ENCODE measurements at places on chromosomes 6 and 20.
A peak's percentile ranks its signal among the peaks of the same experiment; 100 is the strongest.

- peak; percentile 78 for DNase-seq
These were observed 89.2 kb upstream of the BACH2 start for GRCh38 chr6:90385759-90386313.

GRCh38 chr20:11110535-11110934, 436.7 kb upstream of the JAG1 start:
- no peak for DNase-seq

DNA sequence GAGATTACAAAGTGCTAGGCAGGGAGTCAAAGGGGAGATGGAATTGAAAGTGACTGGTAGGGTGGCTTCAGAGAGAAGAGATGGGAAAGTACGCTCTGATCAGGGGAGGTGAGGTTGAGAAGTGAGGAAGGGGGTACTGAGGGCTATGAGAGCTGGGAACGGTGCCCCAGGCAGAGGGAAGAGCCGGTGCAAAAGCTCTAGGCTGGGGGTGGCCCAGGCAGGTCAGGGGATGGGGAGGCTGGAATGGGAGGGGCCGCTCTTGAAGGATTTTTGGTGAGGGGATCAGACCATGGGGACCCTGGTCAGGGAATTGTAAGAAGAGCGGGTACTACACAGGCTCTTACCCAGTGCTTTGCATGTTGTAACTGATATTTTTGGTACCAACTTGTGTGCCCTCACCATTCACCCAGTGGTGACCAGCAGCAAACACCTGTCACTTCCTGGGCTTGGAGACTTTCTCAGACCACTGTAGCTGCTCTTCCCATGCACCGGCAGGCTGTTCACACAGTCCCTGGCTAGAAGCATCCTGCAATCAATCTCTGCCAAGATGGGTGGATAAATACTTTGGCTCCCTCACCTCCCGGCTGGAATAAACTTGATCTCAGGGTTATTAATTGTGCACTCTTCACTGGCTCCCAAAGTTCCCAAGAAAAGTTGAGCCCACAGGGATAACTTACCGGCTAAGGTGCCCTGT, 24.0 kb downstream of the PCK1 start:
- no peak for DNase-seq

DNA sequence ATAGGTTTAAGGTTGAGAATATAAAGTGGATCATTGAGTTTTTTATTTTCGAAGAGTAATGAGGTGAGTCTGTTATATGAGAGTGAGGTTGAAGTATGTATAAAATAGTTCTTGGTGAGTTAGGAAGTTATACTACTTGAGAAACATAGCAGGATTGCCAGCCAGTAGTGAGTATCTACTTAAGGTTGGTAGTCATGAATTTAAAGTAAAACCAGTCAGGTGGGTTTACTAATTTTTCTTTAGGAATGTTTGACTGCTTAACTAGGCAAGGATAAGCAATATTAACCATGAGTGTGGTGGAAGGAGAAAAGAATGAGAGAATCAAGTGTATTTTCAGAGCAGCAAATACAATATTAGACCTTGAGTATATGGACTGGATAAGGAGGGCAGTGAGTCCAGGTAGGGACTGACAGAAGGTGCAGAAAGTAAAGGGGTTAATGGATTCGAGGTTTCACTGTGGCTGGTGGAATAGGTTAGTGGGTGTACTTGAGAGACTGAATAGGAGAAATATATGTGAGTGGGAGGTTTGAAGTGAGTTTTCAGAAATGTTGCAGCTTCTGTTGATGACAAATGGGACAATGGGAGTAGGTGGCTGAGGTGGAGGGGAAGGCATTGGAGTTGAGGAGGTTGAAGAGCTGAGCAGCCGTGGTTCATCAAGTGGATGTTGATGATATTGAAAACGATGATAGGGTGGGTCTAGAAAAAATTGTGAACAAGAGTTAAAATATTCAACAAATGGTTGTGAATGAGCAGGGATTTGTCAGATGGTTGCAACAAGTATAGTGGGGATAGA, 232.5 kb upstream of the ASCC3 start:
- DNase-seq: no peak

DNA sequence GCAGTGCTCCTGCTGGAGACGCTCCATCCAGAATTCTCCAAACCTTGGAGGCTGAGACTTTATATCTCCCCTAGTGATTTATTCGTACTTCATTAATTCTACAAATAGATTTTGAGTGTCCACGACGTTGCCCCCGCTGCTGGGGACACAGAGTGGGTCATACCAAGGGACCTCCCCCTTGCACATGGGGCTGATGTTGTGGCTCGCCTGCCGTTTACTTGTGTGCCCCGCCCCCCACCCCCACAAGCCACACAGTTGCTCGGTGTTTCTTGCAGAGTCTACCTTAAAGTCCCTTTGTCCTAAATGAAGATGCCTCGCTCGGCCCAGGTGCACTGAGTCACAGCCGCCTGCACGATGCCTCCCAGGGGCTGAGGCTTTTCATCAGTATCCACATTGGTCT, 20.3 kb upstream of the SMOC2 start:
- DNase-seq: no peak

DNA sequence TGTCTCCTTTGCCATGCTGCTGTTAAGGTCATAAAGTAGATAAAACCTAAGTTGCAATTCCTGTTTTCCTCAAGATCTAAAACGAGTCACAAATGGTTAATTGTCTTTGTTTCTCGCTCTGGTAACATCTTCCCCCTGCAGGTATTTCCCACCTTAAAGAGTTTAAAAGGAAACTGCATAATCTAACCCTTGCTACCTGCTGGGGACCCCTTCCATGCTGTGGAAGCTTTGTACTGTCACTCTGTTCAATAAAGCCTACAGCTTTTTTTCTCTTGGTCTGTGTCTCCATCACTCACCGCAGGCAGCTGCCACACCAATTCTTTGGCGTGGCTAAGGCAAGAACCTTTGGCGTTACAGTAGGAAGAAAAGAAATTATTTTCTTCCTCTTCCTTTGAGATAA, 117.7 kb upstream of the GJE1 start:
- no peak for DNase-seq

DNA sequence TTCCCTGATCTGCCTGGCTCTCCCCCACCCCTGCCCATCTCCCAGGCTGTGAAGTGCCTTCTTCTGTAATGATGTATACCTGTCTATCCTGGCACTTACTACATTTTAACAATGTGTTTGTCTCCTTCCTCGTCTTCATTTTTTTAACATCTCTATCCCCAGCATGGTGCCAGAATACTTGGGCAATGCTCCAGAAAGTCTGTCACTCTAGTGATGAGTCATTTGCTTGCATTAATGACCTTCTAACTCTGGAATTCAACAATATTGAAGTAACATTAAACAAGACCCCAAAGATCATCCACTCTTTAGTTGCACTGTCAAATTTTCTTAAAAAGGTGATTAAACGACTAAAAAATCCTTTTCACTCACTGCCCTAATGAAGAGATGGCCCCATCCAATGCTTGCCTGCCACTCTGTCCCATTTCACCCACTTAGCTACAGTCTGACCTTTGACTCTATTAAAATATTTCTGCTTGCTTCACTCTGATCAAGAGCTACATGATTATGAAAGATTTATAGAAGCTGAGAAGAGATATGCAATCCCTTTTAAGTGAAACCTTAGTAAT, 7.7 kb upstream of the KLHL31 start:
- peak; percentile 45 for DNase-seq

All from common myeloid progenitor, CD34-positive (primary cell).